Esophagus muscularis mucosa (tissue), 4 donors: ENCODE measurements at places on chromosomes 16 and 17. TPM values are rescaled to one million over a fixed set of nuclear protein-coding genes. Genes with fewer than 3 reads are reported as not detected.

The DNAAF8 gene
- 0.84 TPM for total RNA-seq

The CHD9 gene
- total RNA-seq, result 48.5 TPM

The ST6GALNAC2 gene
- 17.5 TPM for total RNA-seq

The C16orf96 gene
- not detected for total RNA-seq

The ANKRD40CL gene
- total RNA-seq, result not detected

The CETP gene
- not detected for total RNA-seq

The PITPNM3 gene
- 46.5 TPM for total RNA-seq

The EPN3 gene
- total RNA-seq, result not detected

The ABCC6 gene
- total RNA-seq, result 0.26 TPM

The SLC16A5 gene
- total RNA-seq, result 9.4 TPM

The ZSCAN10 gene
- total RNA-seq, result not detected

The TMC8 gene
- 5.3 TPM for total RNA-seq

The FBXL16 gene
- 0.45 TPM for total RNA-seq

The PLLP gene
- total RNA-seq, result 3.6 TPM

The ALOXE3 gene
- total RNA-seq, result not detected

The ZP2 gene
- not detected for total RNA-seq

The ATP2A1 gene
- total RNA-seq, result not detected

The TMEM235 gene
- total RNA-seq, result not detected

The CDH5 gene
- total RNA-seq, result 63.1 TPM

The LGALS9B gene
- total RNA-seq, result not detected

The TBX2 gene
- total RNA-seq, result 37.3 TPM

The SKAP1 gene
- total RNA-seq, result 1.2 TPM

The SNX20 gene
- 5.0 TPM for total RNA-seq

The CDC6 gene
- total RNA-seq, result 0.32 TPM

The KRTAP1-5 gene
- total RNA-seq, result not detected

The ZNF423 gene
- 9.1 TPM for total RNA-seq

The KRT28 gene
- total RNA-seq, result not detected

The OXLD1 gene
- total RNA-seq, result 24.5 TPM

The PIP4K2B gene
- 39.5 TPM for total RNA-seq

The ACSM2A gene
- 1.3 TPM for total RNA-seq

The LDHD gene
- 6.7 TPM for total RNA-seq

The MT1M gene
- total RNA-seq, result 15.1 TPM

The ITGAL gene
- 2.5 TPM for total RNA-seq

The TRIM25 gene
- 15.0 TPM for total RNA-seq

The LPCAT2 gene
- total RNA-seq, result 12.3 TPM

The RUNDC3A gene
- 2.8 TPM for total RNA-seq

The PDF gene
- total RNA-seq, result 5.4 TPM

The BLMH gene
- total RNA-seq, result 20.7 TPM
